Stimulated activated CD8-positive, alpha-beta memory T cell treated with anti-CD3 and anti-CD28 coated beads, Interleukin-7, amount 100 ng/mL, for 1 hour (primary cell): ENCODE measurements at places on chromosomes 13 and 19.

GRCh38 chr19:55691561-55692481 is 16.8 kb downstream of the EPN1 start:
- no peak for DNase-seq

DNA sequence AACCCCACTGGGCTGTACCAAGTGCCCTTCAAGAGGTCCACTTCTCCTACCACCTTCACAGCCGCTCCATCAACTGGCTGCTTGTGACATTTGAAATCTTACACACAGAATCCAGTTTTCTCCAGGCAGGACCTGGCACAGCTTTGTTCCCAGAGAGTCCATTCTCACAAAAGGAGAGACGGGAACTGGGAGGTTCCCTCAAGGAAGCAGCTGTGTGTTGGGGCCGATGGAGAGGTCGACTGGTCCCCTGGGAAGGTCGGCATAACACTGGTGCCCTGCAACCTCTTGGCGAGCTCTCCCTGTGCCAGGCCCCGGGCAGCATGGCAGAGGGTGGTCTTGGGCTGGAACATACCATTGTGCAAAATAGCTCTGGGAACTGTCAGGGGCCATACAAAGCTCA is 21.5 kb downstream of the ELL start:
- no peak for DNase-seq

GRCh38 chr13:45468635-45469034 is 3.9 kb downstream of the COG3 start:
- DNase-seq, result no peak

GRCh38 chr13:55669051-55669450 is 1471.7 kb upstream of the PRR20A start:
- DNase-seq, result no peak

DNA sequence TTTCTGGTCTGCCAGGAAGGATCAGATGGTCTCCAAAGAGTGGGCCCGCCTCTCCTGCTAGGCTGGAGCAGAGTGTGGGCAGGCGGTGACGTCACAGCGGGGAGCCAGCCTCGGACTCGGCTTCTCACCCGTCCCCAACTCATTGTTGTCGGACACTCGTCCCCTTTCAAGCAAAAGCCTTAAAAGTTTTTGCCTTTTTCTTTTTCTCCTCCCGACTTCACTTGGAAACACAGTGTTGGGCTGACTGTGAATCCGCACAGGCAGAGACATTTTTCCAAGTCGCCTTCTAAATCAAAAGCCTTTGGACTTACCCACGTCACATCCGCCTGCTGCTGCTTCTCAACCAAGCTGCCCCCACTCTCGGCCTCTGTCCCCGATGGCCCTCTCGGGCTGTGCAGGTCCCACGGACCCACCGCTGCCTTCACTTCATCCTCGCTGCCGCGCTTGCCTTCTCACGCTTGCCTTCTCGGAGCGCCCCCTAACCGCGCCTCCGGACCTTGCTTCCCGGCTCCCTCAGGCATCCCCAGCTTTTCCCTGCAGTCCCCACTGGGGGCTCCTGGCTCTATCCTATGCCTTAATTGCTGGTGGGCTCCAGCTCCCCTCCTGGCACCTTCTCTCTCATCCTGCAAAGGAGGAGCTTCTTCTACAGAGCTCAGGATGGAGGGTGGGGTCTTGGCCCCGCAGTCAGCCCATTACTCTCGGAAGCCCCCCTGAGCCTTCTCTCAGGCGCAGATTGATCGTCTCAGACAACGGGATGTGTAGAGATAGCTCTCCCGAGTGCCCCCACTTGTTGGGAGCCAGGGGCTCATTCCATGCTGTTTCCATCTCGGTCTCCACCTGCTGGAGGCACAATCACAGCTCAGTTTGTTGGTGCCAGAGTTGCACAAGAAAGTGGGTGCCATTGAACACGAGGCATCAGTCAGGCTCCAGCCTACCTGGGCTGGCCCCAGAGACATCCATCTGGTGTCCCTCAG is 3.9 kb upstream of the ZNF135 start:
- no peak for DNase-seq

- DNase-seq, result no peak
These were observed 535 bp downstream of the BSG start for GRCh38 chr19:572743-573518.

DNA sequence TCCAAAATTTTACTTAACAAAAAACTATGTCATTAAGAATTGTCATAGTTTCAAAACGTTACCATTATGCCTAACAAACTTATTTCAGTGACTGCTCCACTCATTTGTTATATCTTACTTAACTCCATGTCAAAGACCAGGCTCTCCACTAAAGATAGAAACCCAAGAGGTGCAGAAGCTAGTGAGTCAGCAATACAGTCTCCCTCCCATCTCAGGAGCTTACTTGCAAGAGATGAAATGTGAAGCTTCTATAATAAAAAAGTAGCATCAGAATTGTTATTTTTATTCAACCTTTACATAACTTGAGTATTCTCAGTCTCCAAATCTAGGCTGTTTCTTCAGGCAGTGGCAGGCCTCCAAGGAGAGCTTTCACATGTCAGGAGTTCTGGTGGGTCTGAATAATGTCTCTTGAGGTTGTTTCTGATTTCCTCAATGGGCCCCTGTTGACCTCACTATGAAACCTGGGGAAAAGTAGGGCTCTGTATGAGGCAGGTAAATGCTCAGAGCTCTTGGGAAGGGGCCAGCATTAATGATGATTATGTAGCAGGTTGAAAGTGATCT is 242.0 kb downstream of the NDFIP2 start:
- no peak for DNase-seq

DNA sequence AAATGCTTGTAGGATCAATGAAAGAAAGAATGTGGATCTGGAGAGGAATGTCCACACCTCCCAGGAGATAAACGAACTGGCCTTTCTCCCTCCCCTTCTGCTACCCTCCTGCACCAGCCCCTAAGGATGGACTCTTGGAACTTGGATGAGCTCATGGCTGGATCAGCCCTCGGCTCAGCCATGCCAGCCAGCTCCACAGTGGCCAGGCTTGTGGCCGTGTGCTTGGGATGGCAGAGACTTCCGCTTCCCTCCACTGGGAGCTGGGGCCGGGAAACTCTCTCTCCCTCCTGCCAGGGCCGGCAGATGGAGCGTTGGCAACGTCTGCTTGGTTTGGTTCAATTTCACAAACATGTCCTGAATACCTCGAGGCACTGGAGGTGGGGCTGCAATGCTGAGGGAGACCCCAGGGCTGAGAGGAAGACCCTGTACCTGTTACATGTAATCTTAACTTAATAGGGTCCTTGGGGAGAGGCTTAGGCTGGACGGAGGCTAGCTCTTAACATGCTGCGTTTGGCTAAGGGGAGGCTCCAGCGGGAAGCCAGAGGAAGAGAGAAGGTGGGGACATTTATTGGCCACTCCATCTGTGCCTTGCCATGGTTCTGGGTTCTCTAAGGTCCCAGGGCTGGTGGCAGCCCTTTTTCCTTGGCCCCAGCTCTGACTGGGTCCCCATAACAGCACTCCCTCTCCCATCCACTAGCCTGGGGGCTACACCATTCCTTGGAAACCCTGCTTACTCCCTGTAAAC is 152.5 kb downstream of the IER2 start:
- no peak for DNase-seq

GRCh38 chr13:21065686-21066085 is 4.3 kb upstream of the LATS2 start:
- DNase-seq, result no peak

DNA sequence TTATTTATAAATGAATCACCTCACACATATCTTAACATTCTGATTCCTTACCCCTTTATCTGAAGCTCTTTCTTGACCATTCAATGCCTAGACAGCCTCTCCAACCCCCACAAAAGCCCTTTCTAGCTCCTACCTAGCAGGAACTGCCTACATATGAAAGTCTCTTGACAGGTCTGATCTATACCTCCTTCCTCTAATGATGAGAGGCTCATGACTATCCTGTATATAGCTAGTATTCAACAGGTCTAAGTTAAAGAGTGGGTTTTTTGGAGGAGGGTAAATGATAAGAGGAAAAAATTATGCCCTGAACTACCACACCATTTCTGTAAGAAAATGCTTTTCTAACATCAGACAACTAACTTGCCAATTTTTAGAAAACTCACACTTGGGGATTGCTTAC is 47.0 kb downstream of the RBM26 start:
- no peak for DNase-seq

DNA sequence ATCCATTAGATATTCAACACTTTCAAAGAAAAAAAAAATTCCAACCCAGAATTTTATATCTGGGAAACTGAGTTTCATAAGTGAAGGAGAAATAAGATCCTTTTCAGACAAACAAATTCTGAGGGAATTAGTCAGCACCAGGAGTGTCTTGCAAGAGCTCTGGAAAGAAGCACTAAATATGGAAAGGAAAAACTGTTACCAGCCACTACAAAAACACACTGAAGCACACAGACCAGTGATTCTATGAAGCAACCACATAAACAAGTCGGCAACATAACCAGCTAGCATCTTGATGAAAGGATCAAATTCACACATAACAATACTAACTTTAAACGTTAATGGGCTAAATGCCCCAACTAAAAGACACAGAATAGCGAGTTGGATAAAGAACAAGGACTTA is 368.4 kb upstream of the MIR17HG start:
- no peak for DNase-seq

DNA sequence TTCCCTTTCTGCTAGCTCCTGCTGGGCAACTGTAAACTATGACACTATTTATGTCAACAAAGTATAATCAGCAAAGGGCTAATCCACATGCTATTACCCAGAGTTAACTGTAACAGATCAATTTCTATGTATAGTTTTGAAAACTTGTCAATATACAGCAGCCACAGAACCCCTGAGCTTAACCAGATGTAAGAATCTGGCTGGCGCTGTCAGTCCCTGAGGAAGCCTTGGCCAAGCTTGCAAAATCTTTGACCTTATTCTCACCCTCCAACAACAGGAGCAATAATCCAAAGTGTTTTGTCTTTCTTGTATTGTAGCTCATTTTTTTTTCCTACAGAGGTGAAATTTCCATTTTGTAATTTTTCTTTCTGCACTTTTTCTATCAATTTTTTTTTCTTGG is 1230.1 kb upstream of the SLC10A2 start:
- no peak for DNase-seq

- DNase-seq, result no peak
These were observed 170.5 kb downstream of the SHISA2 start for GRCh38 chr13:25881136-25881926.

DNA sequence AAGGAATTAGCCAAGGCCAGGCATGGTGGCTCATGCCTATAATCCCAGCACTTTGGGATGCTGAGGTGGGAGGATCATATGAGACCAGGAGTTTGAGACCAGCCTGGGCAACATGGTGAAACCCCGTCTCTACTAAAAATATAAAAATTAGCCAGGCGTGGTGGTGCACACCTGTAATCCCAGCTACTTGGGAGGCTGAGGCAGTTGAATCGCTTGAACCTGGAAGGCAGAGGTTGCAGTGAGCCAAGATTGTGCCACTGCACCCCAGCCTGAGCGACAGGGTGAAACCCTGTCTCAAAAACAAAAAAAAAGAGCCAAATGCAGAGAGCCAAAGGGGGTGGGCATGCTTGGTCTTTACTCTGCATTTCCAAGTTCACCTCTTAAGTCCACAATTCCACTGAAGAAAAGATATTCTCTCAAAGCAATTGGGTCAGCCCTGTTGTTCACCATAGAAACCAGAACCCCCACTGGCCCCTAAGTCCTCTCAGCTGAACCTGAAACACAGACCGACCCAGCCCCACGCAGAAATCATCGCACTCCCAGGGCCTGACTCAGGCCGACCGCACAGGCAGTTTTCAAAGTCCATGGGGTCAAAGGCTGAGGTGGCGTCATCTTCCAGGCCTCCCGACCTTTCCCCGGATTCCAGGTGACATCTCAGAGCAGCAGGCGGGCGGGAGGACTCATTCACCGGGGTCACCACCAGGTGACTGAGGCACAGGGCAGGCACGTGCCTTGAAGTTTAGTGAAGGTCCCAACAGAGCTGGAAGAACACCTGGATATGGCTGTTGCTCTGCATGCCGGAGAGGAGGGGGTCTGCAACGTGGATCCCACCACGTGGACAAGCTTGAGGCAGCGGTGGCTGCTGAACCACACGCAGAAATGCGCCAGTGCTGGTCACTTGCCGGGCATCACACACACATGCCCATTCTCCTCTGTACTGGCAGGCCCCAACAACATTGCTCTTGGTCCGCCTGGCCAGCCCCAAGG is 33.1 kb downstream of the SLC25A42 start:
- DNase-seq, result no peak

GRCh38 chr19:4199699-4200293 is 17.3 kb downstream of the ANKRD24 start:
- DNase-seq, result no peak

DNA sequence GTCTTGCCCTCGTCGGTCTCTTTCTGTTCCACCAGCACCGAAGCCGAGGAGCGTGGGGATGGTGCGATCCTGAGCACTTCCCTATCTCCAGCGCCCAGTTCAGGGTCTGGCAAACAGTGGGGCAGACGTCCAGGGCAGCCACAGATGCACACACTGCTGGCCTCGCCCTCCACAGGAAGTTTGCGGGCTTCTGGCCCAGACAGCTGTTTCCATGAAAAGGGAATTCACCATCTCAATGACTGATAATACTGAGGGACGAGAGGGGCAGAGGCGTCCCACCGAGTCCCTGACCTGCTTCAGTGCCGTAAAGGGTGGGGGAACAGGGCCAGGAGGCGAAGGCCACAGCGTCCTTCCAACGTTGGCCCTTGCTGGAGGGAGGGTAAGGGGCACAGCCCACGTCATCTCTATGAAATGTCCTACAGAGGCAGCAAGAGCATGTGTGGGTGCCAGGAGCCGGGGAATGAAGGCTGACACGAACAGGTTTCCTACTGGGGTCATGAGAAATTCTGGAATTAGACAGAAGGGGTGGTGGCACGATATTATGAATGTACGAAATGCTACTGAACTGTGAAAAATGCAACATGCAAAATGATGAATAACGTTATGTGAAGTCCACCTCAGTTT is 19.5 kb downstream of the SHC2 start:
- no peak for DNase-seq

- no peak for DNase-seq
These were observed 1539.4 kb downstream of the EFNB2 start for GRCh38 chr13:104996022-104996421.

GRCh38 chr19:29364999-29365398 is 152.0 kb upstream of the UQCRFS1 start:
- no peak for DNase-seq

DNA sequence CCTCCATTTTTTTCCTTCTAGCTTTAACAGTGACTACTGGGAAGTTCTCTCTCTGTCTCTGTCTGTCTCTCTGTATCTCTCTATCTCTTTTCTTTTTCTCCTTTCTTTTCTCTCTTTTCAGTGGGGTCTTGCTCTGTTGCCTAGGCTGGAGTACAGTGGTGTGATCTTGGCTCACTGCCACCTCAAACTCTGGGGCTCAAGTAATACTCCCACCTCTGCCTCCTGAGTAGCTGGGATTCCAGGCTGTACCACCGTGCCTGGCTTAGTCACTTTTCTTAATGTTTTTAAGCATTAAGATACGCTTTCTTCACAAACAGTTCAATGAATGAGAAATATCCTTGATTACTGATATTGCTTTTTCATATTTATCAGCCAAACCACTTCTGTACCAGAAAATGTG is 13.1 kb downstream of the PCCA start:
- DNase-seq, result no peak
